Colonic mucosa (tissue), 4 donors: ENCODE measurements at places on chromosomes 7 and 10.

GRCh38 chr7:129431911-129432643, 2.2 kb upstream of the STRIP2 start:
- DNase-seq = no peak

DNA sequence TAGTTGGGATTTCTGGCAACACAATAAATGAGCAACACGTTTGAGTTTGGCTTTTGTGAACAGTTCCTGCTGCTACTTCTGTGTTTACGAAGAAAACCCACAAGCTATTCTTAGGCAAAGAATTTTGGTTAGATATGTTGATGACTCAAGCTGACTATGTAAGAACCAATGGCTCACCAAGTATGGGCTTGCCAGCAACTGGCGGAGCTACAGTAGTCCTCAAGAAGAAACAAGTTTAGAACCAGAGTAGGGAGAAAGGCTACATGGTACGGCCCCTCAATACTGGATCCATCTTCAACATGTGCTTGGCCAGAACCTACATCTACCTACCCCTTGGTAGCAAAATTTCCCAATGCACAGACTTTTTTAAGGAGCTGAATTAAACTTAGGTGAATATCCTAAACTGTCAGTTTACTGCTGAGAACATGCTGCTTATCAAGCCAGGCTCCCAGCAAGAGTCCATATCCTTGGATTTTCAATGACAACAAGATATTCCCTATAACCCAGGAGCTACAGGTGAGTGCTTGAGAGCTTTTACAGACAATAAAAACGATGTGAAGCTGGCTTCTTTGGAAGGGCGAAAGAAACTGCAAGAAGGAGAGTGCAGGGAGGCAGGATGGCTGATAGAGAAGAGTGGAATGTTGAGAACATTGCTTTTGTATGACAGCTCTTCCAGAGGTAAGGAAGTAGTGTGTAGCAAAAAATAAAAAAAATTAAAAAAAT, 74.3 kb upstream of the ASAH2 start:
- DNase-seq = no peak

- no peak for DNase-seq
Observed at GRCh38 chr10:106401161-106401560, 763.3 kb downstream of the SORCS1 start.

GRCh38 chr7:131625817-131626372, 69.5 kb upstream of the PODXL start:
- DNase-seq = no peak

GRCh38 chr7:117364339-117365080, 41.7 kb upstream of the WNT2 start:
- DNase-seq = no peak
